ENCODE measurements at places on chromosomes 16 and 17. TPM values are rescaled to one million over a fixed set of nuclear protein-coding genes. Genes with fewer than 3 reads are reported as not detected.

The CA4 gene
- not detected for total RNA-seq

The PROCA1 gene
- total RNA-seq = 0.17 TPM

The GJD3 gene
- total RNA-seq = 0.30 TPM

The SLC5A11 gene
- not detected for total RNA-seq

The NME1 gene
- 149 TPM for total RNA-seq

The RPL38 gene
- total RNA-seq = 436 TPM

The WNT9B gene
- 5.0 TPM for total RNA-seq

The AANAT gene
- 0.10 TPM for total RNA-seq

The SLC16A11 gene
- total RNA-seq = not detected

The TBC1D3K gene
- not detected for total RNA-seq

The C16orf54 gene
- not detected for total RNA-seq

The PRAC2 gene
- not detected for total RNA-seq

The PRAC1 gene
- total RNA-seq = not detected

The GAS2L2 gene
- total RNA-seq = not detected

The SLC13A5 gene
- not detected for total RNA-seq

The ARHGAP44 gene
- 1.3 TPM for total RNA-seq

The ITGB3 gene
- 506 TPM for total RNA-seq

The CCL13 gene
- total RNA-seq = not detected

The PLK1 gene
- 8.0 TPM for total RNA-seq

The DPEP3 gene
- not detected for total RNA-seq

The CX3CL1 gene
- total RNA-seq = 10.1 TPM

The SLC38A8 gene
- total RNA-seq = not detected

The ITGAD gene
- not detected for total RNA-seq

The COX6A2 gene
- total RNA-seq = not detected

The DLX3 gene
- not detected for total RNA-seq

The CYGB gene
- total RNA-seq = 49.8 TPM

The G6PC1 gene
- total RNA-seq = not detected

The ZNF469 gene
- 0.35 TPM for total RNA-seq

The CCL17 gene
- total RNA-seq = not detected

The CCDC92B gene
- not detected for total RNA-seq

The SCNN1B gene
- not detected for total RNA-seq

The KRT24 gene
- total RNA-seq = not detected

The RHBDL3 gene
- not detected for total RNA-seq

Data from renal cortical epithelial cell (primary cell).